NB4 (cell line): ENCODE measurements at places on chromosomes 13 and 19.
A peak's percentile ranks its signal among the peaks of the same experiment; 100 is the strongest.

DNA sequence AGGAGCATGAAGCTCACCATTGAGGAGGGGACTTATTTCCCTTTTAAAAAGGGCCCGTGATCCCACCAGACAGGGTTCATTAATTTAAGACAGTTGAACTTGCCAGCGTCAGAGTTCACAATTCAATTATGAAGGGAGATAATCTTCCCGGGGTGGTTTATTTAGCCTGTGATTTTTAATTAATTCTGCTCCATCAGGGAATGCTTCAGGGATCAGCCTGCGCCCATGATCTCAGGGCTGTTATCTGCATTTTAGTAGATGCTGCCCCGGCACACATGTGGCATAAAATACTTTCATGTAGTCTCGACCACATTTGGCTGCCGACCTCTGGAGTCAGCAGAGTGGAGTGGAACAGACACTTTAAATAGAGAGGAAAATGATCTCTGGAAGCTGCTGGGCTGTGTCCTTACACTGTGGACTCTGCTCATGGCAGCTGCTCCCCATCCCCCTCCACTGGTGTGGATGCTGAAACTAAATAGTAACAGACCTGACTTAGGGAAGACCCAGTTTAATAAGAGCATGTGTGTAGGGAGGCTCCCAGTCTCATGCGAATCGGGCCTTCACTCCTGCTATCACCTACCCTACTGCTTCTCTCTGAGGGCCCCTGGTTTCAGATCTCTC is 256.9 kb downstream of the TEX29 start:
- DNase-seq, result no peak

GRCh38 chr19:43618921-43619261 is 538 bp downstream of the ZNF428 start:
- peak; percentile 74 for DNase-seq

GRCh38 chr13:38685431-38685830 is 1.4 kb upstream of the FREM2 start:
- no peak for DNase-seq

GRCh38 chr13:109673477-109673876 is 112.9 kb downstream of the IRS2 start:
- DNase-seq, result no peak

DNA sequence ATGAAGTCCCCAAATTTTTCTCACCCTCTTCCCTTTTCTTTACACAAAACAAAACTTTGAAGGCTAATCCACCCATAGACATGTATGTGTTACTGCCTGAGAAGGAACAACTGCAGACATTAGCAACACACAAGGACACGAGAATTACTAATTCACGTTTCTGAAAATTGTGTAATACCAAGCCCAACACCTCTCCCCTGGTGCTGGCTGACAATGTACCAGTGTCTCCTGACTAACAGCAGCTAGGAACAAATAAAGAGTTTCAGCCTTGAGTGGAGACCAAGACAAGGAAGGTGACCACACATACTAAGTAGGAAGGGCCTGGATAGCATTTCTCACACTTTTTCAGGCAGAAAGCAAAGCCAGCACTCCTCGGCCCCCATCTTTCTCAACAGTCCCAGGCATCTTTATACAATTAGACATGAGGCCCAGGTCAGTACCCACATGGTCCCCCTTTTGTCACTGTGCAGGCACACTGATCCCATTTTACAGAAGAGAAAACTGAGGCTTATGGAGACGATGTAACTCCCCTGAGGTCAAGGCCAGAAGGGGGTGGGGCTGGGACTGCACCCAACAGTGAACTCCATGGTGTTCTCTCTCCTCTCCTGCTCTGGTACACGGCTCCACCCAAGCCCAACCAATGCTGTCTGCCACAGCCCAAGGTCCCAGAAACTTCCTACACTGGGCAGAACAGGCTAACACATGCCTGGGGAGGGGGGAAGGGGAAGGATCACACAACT is 8.7 kb downstream of the BRD4 start:
- DNase-seq, result peak; percentile 52

- peak; percentile 45 for DNase-seq
Observed at GRCh38 chr13:98466634-98467236, 110.2 kb downstream of the STK24 start.

DNA sequence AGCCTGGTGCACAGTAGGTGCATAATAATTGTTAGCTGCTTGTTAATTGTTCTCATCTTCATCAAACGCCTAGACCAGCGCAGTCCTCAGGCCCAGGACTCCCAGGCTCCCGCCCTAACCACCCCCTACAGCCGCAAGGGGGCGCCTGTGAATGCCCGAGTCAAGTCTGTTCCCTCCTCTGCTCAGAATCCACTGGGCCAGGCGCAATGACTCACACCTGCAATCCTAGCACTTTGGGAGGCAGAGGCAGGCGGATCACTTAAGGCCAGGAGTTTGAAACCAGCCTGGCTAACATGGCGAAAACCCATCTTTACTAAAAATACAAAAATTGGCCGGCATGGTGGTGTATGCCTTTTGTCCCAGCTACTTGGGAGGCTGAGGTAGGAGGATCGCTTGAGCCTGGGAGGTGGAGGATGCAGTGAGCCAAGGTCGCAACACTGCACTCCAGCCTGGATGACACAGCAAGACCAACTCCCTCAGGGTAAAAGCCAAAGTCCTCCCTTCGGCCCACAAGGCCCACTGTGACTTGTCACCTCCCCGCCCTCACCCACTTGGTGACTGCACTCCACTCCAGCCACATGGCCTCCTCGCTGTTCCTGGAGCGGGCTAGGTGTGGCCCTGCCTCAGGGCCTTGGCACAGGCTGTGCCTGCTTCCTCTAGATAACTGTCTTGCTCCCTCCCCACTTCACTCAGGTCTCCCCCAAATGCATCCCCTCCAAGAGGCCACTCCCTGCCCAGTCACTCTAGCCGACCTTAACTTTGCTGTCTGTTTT is 9.1 kb downstream of the ZNF653 start:
- peak; percentile 79 for DNase-seq

GRCh38 chr13:28575200-28575599 is 80.3 kb upstream of the FLT1 start:
- no peak for DNase-seq

DNA sequence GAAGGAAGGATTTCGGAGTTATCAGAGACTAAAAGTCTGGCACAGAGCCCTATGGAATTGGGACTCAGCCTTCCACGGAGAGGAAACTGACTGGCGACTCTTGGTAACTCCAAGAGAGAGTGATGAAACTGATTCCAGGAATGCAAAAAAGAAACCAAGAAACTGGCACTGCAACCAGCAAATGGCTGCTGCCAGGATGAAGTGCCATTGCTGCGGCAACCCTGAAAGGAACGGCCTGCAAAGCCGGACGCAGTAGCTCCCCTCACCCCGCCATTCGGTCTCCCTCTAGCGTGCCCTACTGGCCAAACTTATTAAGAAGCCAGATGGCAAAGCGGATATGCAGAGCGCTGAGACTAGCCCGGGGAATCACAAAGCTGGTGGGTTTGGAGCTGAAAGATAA is 236.0 kb downstream of the PCDH9 start:
- DNase-seq, result no peak

- no peak for DNase-seq
Observed at GRCh38 chr13:50476577-50477285, 366.8 kb downstream of the DLEU7 start.

- no peak for DNase-seq
Observed at GRCh38 chr19:5684694-5685430, 4.0 kb downstream of the HSD11B1L start.

GRCh38 chr13:73607489-73608156 is 526.6 kb downstream of the KLF12 start:
- no peak for DNase-seq

- no peak for DNase-seq
Observed at GRCh38 chr13:71597150-71597549, 269.9 kb downstream of the DACH1 start.

GRCh38 chr13:22700246-22700887 is 480.4 kb upstream of the SGCG start:
- DNase-seq, result no peak

GRCh38 chr19:10587022-10587838 is at the start of gene AP1M2:
AP1M2 (minus strand) TSS chr19:10587312; CDS start chr19:10587231, 81 bp downstream.
- DNase-seq, result no peak

- no peak for DNase-seq
Observed at GRCh38 chr19:42067315-42067888, 2.6 kb downstream of the GRIK5 start.

DNA sequence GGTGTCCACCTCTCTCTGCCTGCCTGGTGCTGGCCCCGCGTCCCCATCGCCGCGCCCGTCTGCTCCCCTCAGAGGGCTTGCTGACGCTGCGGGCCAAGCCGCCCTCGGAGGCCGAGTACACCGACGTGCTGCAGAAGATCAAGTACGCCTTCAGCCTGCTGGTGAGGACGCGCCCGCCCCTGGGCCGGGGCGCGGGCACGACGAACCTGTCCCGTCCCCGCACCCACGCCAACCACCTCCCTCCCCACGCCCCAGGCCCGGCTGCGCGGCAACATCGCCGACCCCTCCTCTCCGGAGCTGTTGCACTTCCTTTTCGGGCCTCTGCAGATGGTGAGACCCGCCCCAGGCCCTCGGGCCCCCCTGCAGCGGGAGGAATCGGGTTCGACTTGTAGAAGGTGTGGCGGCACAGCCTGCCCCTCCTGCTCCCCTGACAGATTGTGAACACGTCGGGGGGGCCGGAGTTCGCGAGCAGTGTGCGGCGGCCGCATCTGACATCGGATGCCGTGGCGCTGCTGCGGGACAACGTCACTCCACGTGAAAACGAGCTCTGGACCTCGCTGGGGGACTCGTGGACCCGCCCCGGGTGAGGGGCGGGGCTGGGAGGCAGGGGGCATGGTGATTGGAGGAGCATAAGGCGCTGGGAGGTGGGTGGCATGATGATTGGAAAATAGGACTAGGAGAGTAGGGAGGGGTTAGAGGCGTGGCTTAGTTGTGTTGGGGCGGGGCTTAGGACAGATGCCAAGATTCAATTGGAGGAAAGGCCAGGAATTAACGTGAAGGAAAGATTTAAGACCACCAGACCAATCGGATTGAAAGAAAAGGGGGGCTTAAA is 6.6 kb downstream of the EPS8L1 start:
- no peak for DNase-seq

- DNase-seq, result peak; percentile 63
Observed at GRCh38 chr13:69857183-69857821, 250.3 kb upstream of the ATXN8OS start.

DNA sequence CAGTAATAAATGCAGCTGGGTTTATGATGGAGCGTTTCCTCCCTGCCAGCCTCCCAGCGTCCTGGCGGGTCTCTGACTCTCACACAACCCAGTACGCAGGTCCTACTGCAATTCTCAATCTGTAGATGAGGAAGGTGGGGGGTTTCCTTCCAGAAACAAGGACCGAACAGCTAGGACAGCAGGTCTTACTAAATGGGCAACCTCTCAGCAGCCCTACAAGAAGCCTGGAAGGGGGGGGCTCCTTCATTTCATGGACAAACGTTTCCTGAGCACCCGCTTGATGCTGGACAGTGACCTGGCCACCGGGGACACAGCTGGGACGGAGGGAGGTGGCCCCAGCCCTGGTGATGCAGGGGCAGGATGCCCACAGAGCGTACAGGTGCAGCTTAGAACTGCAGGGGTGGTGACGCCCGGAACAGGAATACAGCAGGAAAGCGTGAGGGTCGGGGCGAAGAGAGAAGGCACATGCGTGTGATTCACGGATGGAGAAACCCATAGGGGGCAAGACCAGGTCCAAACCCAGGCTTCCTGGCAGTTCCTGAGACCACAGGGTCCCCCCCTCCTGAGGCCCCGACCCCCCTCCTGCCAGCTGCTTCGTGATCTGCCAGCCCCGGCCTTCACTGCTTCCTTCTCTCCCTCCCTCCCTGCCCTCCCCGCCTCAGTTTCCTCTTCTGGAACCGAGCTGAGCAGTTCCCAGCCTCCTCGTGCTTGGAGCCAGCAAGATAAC is 732 bp upstream of the C2CD4C start:
- DNase-seq, result peak; percentile 26

DNA sequence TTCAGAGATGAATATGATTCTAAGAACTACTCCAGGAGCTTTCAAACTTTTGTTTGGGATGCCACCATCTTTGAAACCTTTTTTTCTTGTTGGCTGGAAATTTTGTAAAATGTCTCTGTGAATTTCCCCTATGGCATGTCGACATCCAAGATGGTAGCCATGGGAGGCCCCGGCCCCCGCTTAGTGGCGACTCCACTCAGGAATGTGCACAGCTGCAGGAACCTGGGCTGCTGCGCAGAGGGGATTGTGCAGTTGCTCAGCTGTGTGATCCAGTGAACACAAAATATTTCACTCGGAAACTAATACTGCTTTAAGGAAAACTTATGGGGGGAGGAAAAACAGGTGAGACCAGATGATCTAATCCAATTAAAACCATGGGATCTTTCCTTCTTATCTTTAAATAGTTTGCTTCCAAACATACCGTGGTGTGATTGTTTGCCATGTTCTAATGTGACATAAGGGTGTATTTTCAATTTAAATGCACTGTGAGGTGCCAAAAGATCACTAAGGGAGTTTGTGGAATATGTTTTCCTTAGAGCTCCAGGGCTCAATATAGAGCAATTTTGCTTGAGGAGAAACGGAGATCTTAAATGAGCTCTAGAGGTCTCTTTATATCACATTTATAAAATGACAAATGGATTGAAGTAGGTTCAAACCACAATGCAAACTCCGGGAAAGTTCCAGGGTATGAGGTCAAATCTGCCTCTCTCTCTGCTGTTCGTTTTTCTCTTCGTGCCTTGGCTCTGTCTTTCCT is 497.7 kb downstream of the FGF9 start:
- DNase-seq, result no peak

GRCh38 chr19:37983916-37984315 is 76.9 kb downstream of the SIPA1L3 start:
- no peak for DNase-seq

GRCh38 chr19:46552891-46553290 is 48.2 kb upstream of the CALM3 start:
- no peak for DNase-seq

- DNase-seq, result no peak
Observed at GRCh38 chr13:74114202-74114601, 20.0 kb downstream of the KLF12 start.

- DNase-seq, result no peak
Observed at GRCh38 chr13:101025925-101026324, 351.3 kb upstream of the TMTC4 start.

- no peak for DNase-seq
Observed at GRCh38 chr19:5142725-5143097, 173.8 kb downstream of the KDM4B start.

DNA sequence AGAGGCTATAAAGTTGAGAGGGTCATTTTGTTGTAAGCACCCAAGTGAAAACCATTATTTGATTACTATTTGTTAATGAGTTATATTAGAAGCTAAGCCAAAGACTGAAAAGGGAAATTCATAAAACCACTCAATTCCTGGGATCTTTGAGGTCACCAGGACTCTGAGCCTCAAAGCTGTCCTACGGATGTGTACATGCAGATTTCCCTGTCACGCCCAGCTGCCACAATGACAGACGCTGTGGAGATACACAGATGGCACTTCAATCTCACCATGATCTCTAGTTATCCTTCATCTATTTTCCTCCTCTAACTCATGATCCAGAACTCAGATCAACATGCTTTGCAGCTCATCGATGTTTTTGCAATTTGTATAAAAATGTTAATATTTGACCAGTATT is 403.5 kb upstream of the MIR17HG start:
- DNase-seq, result no peak
